Hepatocyte (in vitro differentiated cells): ENCODE measurements at places on chromosomes 6 and 20. TPM values are rescaled to one million over a fixed set of nuclear protein-coding genes. Genes with fewer than 3 reads are reported as not detected.

PAK5 gene
- 0.76 and 0.97 TPM in 2 replicates for total RNA-seq

DNA sequence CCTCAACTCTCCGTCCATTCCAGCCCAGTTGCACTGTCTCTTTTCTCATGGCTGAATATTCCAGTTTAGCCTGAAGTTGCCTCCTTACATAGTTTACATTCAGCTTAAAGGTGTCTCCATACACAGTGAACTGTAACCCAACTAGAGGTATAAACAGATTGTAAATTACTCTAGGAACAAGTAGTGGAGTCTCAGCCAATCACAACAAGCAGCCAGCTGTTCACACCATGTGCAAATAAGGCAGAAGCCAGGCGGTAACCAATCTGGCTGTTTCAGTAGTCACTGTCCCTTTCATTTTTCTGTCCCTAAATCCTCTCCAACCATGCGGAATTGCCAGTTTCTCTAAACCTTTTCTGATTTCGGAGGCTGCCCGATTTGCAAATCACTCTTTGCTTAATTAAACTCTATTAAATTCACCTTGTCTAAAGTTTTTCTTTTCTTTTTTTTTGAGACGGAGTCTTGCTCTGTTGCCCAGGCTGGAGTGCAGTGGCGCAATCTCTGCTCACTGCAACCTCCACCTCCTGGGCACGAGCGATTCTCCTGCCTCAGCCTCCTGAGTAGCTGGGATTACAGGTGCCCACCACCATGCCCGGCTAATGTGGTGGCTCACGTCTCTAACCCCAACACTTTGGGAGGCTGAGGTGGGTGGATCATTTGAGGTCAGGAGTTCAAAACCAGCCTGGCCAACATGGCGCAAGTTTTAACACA is 37.6 kb upstream of the GFOD1 start:
- H3K27ac ChIP-seq, result no peak overlapping the region
- no peak overlapping the region for H3K4me3 ChIP-seq
- no peaks in the 10 kb centered on the region for H3K27me3 ChIP-seq
- no peaks in the 10 kb centered on the region for H3K36me3 ChIP-seq

DNA sequence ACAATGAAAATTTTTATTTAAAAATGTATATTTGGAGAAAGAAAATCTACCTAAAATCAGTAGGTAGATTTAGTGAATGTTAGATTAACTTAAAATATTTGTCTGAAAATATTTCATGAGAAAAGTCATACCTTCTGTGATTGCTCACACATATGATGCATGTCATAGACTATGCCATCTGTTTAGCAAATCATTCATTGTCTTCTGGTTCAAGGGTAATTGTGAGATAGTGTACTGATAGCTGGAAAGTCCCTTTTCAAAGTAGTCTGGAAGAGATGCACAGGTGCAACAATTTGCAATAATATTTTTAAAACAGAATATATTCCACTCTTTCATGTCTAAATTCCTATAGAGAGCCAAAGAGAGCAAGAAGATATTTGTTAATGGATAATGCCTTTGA is 21.0 kb upstream of the RNF217 start:
- no peak overlapping the region for H3K27ac ChIP-seq
- no peaks in the 10 kb centered on the region for H3K4me1 ChIP-seq
- no peak overlapping the region for H3K4me3 ChIP-seq
- no peak for DNase-seq
- H3K27me3 ChIP-seq, result no peaks in the 10 kb centered on the region

- H3K36me3 ChIP-seq, result no peaks in the 10 kb centered on the region
- no peaks in the 10 kb centered on the region for H3K4me1 ChIP-seq
- DNase-seq, result no peak
- H3K27me3 ChIP-seq, result no peaks in the 10 kb centered on the region
- H3K4me3 ChIP-seq, result no peak overlapping the region
- no peak overlapping the region for H3K27ac ChIP-seq
These were observed 81.0 kb downstream of the MYB start for GRCh38 chr6:135261872-135262725.

- H3K27me3 ChIP-seq, result no peaks in the 10 kb centered on the region
- no peak for DNase-seq
- H3K4me3 ChIP-seq, result no peak overlapping the region
- no peaks in the 10 kb centered on the region for H3K36me3 ChIP-seq
These were observed 101.4 kb downstream of the PERP start for GRCh38 chr6:138005846-138006245.

DNA sequence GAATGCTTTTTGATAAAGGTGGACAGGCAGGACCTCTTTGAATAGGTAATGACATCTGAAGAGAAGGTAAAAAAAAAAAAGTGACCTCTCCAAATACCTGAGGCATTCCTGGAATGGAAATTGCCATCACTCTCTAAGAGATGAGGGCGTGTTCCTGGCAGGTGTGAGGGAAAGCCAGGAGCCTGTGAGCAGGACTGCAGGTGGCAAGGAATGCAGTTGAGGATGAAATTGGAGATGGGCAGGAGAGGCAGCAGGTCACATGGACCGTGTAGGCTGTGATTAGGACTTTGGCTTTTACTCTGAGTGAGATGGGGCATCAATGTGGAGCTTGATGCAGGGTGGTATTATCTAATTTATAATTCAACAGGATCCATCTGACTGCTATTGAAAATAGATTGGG is 227.4 kb downstream of the LRFN2 start:
- no peak overlapping the region for H3K27ac ChIP-seq
- H3K27me3 ChIP-seq, result peaks cover 5% of the 10 kb centered on the region

CST7 gene
- not detected in 2 replicates for total RNA-seq
